Activated T-helper 1 cell treated with anti-CD3 and anti-CD28 coated beads, Interleukin-2, amount 50 U/mL, for 16 hours (primary cell): ENCODE measurements at places on chromosomes 12 and 14.

DNA sequence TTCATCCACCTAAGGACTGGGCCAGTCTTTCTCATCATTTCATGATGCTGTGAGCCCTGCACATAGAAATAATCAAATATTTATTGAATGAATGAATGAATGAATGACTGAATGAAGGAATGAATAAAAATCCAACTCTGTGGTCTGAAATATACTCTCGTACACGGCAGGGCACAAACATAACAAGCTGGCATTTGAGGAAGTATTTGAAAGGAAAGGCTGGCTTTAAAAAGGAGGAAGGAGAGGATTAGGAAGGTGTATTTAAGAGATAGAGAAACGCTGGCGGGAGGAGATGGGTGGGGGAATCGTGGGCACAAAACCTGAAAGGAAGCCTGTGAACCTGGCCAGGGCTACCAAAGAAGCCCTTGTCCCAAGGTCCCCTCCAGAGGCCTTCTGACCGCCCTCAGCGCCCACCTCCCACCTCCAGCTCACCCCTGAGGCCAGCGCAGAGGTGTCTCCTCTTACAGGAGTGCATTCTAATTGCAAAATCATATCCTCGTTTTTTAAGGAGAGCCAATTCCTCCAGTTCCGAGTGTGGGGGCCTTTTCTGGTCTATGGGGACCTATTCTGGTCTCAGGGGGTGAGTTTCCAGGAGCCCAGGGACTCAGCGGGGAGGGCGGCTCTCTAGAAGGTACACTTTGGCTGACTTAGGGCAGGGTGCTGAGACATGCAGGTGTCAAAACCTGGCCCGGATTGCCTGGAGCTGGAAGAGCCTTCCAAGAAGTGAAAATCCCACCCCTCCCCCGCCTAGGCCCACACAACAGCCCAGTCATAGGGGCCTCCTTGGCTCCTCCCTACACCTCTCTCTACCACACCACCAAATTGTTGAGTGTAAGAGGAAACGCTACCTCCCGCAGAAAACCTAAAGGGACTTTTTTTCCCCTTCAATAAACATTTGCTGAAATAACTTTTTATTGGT is 8.7 kb upstream of the JDP2 start:
- no peak for DNase-seq

DNA sequence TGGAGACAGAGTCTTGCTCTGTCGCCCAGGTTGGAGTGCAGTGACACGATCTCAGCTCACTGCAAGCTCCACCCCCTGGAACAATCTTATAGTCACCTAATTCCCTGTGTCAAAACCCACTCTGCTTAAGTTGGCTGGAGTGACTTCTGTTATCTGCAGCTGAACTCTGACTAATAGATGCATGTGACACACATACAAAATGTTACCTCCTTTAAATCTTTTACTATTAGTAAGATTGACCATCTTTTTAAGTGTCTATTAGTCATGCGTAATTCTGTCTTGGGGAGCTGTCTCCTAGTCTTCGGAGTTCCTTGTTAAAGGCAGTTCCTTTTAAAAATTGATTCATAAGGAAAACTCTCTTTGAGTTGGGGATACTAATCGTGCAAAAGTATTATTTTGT is 7.4 kb downstream of the IFI27L1 start:
- DNase-seq, result no peak

- no peak for DNase-seq
These were observed 180.9 kb upstream of the PDE3A start for GRCh38 chr12:20187456-20187855.

GRCh38 chr14:45680531-45680930 is 427.5 kb upstream of the MIS18BP1 start:
- no peak for DNase-seq

- no peak for DNase-seq
These were observed 610.9 kb downstream of the RERGL start for GRCh38 chr12:17478908-17479673.

- no peak for DNase-seq
These were observed 21.8 kb upstream of the FBXO34 start for GRCh38 chr14:55249423-55249822.

- no peak for DNase-seq
These were observed 1.3 kb upstream of the KRT8 start for GRCh38 chr12:52906191-52906601.

DNA sequence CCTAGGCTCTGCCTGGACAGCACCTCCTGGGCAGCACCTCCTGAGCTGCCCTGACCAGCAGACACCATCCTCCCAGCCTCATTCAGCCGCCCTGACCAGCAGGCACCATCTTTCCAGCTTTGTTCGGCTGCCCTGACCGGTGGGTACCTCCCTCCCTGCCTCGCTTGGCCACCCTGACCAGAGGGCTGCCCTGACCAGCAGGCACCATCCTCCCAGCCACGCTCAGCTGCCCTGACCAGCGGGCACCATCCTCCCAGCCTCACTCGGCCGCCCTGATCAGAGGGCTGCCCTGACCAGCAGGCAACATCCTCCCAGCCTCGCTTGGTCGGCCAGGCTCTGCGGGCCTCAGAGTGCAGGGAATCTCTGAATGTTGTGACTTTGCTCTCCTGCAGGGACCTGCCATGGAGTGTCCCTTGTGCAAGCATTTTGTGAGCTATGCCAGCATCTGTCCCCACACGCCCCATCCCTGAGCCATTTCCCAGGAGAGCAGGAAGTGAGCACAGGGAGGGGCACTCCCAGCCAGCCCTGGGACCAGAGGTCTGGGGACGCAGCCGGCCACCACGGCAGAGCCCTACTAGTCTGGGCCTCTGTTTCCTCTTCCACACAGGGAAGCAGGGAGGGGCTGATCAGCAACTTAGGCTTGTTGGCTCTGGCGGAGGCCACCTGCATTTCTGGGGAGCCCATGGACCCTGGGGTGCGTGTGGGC is 265.5 kb downstream of the SEC23A start:
- no peak for DNase-seq

GRCh38 chr14:88369496-88369895 is 16.0 kb upstream of the SPATA7 start:
- DNase-seq, result no peak

DNA sequence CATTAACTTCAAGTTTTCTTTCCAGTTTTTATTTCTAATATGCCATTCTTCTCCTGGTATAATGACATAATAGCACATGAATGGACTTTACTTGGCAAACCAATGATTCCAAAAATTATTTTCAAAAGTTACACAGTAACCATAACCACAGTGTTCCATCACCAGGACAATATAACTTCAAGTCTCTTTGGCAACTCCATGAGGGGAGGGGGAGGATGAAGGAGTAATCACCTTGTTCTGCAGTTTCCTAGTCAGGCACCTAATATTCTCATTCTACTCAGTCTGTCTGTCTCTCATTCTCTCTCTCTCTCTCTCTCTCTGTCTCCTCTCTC is 66.6 kb downstream of the BTG1 start:
- DNase-seq, result no peak

DNA sequence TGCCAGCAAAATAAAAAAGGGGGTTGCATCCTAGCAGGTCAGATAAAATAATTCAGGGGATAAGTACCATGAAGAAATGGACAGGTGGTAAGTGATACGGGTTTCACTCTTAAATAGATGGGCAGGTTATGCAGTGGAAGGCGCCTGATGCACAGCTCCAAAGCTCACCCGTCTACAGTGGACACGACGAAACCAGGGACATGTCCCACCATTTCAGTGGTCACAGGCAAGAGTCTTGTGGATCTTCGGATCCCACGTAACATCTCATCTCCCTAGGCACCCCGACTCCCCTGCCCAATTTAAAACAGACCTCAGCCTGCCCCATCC is 60.5 kb downstream of the DDX51 start:
- DNase-seq, result no peak

- no peak for DNase-seq
These were observed 95.9 kb upstream of the PTHLH start for GRCh38 chr12:28068467-28068866.

DNA sequence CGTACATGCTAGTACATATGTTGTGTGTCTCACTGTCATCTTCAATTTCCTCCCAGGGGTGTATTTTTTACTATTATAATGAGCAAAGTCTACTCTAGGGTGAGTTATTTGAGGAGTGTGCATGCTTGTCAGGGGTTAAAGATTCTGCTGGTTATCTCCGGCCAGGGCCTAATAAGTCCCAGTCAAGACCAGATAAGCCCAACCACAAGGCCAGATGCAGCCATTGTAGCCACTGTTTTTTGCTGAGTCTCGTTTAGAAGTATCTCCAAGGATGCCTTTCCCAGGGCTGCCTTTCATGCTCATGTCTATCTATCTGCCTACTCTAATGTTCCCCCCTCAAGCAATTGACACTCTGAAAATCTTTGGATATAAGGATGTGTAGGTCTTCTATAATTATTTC is 300.5 kb downstream of the IPO8 start:
- no peak for DNase-seq

GRCh38 chr12:127381681-127382080 is 885.3 kb upstream of the TMEM132C start:
- DNase-seq, result no peak

GRCh38 chr14:104332634-104333270 is 194.4 kb downstream of the KIF26A start:
- no peak for DNase-seq

DNA sequence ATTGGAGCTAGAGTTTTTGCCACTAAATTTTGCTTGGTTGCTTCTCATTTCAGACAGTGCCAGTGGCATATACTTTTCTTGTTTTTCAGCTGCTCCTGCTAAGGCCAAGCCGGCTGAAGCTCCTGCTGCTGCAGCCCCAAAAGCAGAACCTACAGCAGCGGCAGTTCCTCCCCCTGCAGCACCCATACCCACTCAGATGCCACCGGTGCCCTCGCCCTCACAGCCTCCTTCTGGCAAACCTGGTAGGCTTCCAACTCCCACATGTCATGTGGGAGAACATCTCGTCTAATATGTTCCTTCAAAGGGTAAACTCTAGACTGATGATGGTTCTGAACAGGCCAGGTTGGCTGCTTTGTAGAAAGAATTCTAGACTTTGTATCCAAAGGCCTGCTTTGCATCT is 11.0 kb downstream of the DLST start:
- DNase-seq, result no peak

- DNase-seq, result no peak
These were observed 182.3 kb downstream of the KIF26A start for GRCh38 chr14:104320611-104321086.

- no peak for DNase-seq
These were observed 2.7 kb downstream of the PCNX4 start for GRCh38 chr14:60094306-60094897.

- no peak for DNase-seq
These were observed 86.1 kb upstream of the DYNC1H1 start for GRCh38 chr14:101878211-101878821.

- DNase-seq, result no peak
These were observed 42.8 kb upstream of the CRADD start for GRCh38 chr12:93634416-93634815.

DNA sequence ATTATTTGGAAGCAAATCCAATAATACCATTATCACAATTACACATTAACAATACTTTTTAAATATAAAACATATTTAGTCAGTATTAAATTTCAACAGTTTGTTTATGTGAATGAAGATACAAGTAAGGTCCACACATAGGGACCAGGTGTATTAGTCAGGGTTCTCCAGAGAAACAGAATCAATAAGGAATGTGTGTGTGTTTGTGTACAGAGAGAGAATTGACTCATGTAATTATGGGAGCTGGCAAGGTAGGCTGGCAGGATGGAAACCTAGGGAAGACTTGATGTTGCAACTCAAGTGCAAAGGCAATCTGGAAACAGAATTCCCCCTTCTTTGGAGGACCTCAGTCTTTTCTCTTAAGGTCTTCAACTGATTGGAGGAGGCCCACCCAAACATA is 123.2 kb upstream of the OTX2 start:
- DNase-seq, result no peak

DNA sequence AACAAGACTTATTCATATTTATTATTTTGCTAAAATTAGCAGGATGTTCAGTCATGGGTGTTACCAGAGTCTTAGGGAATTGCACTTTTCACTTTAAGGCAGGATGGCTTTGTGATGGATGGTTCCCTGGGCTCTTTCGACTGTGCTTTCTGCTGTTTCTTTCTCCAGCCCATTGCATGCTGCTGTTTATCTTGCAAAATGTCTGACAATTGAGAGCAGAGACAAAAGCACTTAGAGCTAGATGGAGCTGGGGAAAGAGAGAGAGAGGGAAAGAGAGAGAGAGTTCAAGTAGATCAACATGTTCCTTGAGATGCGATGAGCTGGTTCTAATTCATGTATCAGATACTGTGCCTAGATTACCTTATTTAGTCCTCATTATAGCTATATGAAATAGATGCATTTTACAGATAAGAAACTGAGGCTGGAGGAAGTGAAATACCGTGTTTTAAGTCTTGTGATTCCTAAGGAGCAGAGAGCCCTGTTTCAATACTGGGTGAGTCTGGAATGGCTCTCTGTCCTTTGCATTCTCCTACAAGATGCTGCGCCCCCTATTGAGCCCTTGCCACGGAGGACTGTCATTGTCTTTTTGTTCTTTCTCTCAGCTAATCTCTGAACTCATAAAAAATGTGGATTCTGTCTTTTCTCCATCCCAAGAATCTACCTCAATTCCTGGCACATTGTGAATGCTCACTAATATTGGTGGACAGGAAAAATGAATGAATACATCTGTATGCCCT is 227.9 kb downstream of the ALG10B start:
- no peak for DNase-seq

DNA sequence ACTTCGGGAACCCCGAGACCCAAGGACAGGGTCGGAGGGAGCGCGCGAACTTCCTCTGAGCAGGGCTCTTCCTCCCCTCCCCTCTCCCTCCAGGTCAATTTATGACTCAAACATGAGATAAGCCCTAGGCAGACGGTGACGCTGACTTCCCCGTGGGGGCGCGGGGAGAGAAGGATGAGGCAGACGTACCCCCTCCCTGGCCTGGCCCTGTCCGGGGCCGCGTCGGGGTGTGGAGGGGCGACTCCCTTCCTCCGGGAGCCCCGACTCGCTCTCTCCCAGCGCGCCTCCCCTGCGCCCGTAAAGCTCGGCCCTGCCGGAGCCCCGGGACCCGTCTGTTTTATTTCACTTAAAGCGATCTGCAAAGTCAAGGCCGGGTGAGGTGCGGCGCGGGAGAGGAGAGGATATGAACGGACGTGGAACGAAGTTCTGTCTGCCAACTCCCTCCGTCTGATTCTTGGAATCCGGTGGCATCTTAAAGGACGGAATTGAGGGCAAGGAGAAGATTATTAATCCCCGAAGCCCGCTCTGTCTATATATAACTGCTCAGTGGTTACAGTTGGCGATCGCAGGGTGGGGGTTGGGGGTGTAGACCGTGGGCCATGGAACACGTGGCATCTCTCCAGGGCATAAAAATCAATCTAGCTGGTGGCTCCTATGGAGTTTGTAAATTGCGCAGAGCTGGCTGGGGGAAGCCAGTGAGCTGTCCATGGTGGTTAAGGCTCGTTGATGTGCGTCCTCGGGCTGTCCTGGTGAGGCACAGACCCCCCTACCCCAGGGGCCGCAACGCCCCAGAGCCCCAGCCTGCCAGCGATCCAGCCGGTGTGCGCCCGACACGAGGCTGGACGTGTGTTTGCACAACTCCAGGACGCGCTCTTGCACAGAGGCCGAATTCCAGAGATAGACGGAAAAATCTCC is 2.9 kb upstream of the PTHLH start:
- no peak for DNase-seq

- DNase-seq, result no peak
These were observed 168.4 kb downstream of the RPS29 start for GRCh38 chr14:49417790-49418189.
